T-cell (primary cell): ENCODE measurements at places on chromosomes 1 and 21. TPM values are rescaled to one million over a fixed set of nuclear protein-coding genes. Genes with fewer than 3 reads are reported as not detected.
A peak's percentile ranks its signal among the peaks of the same experiment; 100 is the strongest.

The ENAH gene
- total RNA-seq = not detected

The NRAS gene
- total RNA-seq = 29.7 TPM

The ANXA9 gene
- total RNA-seq = not detected

The WNT9A gene
- 0.66 TPM for total RNA-seq

The FAM72D gene
- not detected for total RNA-seq

The RXFP4 gene
- not detected for total RNA-seq

The LAX1 gene
- 26.8 TPM for total RNA-seq

The PTP4A2 gene
- 220 TPM for total RNA-seq

The IFNAR2 gene
- 72.9 TPM for total RNA-seq

The CLIC6 gene
- 0.98 TPM for total RNA-seq

The PRR9 gene
- total RNA-seq = not detected

The TMCO4 gene
- 22.3 TPM for total RNA-seq

The DMAP1 gene
- 63.9 TPM for total RNA-seq

The VANGL2 gene
- 0.16 TPM for total RNA-seq

The ACTL8 gene
- total RNA-seq = not detected

GRCh38 chr21:46160907-46161632 lies 5.7 kb upstream of the FTCD start:
- no peaks in the 10 kb centered on the region for H3K27me3 ChIP-seq
- no peak for DNase-seq
- H3K4me1 ChIP-seq = no peaks in the 10 kb centered on the region

DNA sequence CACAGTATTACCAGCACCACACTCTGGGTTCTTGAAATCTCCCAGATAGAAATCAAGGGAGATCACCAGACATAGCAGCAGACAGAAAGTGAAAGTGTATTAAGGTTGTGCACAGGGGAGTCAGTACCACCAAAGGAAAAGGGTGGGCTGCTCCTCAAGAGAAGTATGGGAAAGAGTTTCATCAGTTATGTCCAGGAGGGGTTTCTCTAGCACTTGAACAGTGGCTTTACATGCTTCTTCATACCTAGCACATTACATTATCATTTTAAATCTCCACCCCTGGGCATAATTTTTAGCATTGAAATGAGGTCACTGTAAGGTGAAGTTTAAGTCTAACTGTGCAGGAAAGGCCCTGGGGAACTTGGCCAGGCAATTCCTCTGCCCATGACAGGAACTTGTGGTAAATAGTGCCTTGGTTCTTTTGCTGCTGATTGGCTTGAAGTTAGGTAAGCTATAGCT lies 601.0 kb downstream of the NUF2 start:
- no peak overlapping the region for H3K4me3 ChIP-seq
- DNase-seq = no peak
- H3K27me3 ChIP-seq = no peaks in the 10 kb centered on the region
- no peaks in the 10 kb centered on the region for H3K4me1 ChIP-seq

DNA sequence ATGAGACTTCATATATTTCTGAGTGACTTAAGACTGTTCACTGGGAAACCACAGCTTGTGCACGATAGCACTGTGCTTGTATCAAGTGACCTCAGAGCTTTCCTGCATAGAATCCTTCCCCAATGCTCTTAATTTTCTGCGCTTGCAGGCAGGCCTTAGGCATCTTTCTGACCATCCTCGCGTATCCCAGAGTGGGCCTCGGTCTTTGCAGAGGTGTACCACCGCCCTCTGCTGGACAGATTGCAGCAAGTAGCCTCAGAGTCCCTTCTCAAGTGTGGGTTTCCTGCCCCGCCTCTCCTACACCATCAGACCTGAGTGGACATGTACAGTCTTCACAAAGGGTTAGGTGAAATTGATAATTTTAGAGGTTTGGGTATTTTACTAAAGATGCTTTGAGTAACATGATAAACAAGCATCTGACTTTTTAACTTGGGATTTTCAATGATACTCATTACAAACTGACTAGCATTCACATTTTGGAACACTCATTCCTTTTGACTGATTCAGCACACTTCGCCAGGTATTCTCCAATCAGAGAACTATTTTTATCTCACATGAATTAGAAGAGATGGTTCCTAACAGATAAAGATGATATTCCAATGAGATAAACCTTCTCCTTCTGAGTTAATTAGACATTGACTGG lies 246.5 kb upstream of the USP25 start:
- H3K4me1 ChIP-seq = peaks cover 4% of the 10 kb centered on the region
- H3K27ac ChIP-seq = no peak overlapping the region
- H3K36me3 ChIP-seq = no peaks in the 10 kb centered on the region
- H3K4me3 ChIP-seq = no peak overlapping the region
- peak; percentile 69 for DNase-seq

GRCh38 chr21:15250384-15250783 lies 185.6 kb upstream of the NRIP1 start:
- no peak overlapping the region for H3K27ac ChIP-seq
- no peaks in the 10 kb centered on the region for H3K4me1 ChIP-seq
- no peak for DNase-seq
- H3K36me3 ChIP-seq = no peaks in the 10 kb centered on the region
- H3K4me3 ChIP-seq = no peak overlapping the region

GRCh38 chr21:33157303-33157702 lies 72.4 kb upstream of the IFNAR2 start:
- H3K4me3 ChIP-seq = no peak overlapping the region
- no peaks in the 10 kb centered on the region for H3K27me3 ChIP-seq
- no peak overlapping the region for H3K27ac ChIP-seq
- H3K4me1 ChIP-seq = no peaks in the 10 kb centered on the region
- no peaks in the 10 kb centered on the region for H3K36me3 ChIP-seq

- H3K36me3 ChIP-seq = peaks cover 5% of the 10 kb centered on the region
- H3K27ac ChIP-seq = no peak overlapping the region
- no peaks in the 10 kb centered on the region for H3K27me3 ChIP-seq
- DNase-seq = no peak
- H3K4me3 ChIP-seq = no peak overlapping the region
Measured at GRCh38 chr1:43947874-43948437, 1.2 kb downstream of the IPO13 start.

DNA sequence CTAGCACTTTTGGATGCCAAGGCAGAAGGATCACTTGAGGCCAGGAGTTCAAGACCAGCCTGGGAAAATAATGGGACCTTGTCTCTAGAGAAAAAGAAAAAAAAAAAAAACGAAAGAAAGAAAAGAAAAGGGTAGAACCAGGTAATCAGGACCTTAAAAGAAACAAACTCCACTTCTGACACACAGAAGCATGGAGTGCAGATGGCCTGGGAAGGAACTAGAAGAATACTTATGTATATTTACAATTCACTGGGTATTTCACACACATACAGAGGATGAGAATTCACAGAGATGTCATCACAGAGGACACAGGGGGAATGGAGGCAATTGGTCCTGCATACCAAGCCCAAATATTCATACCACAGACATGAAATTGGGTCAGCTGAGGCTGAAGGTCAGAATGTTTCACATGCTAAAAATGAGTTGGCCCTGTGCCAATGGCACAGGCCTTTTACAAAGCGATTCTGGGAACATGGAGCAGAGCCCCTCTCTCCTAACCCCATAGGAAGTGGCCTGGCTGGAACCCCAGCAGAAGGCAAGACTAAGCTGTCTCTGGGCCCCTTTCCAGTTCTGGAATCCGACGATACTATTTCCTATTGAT lies 4.4 kb downstream of the B4GALT3 start:
- no peaks in the 10 kb centered on the region for H3K27me3 ChIP-seq
- H3K4me3 ChIP-seq = no peak overlapping the region
- peaks cover 71% of the 10 kb centered on the region for H3K36me3 ChIP-seq
- DNase-seq = no peak
- H3K4me1 ChIP-seq = peaks cover 33% of the 10 kb centered on the region

DNA sequence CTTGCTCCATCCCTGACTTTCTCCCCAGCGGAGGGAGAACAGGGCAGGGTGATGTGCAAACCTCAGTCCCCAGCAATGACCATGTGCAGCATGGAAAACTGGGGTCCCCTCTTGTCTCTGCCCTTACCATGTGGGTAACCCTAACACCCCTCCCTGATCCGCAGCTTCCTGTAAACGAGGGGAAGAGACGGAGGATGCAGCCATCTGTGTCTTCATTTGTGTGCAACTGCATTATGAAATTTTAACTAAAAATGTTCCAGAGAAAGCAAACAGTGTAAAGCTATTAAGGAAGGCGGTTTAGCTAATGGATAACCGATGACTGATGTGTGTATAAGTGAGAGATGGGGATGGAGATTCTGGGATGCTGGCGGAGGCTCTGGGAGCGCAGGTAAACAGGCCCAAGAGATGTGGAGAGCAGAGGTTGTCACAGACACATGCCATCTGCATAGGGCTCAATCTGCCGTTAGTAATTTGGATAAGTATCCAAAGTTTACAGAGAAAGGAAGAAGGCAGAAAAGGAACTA lies 206.6 kb downstream of the DSCAM start:
- DNase-seq = no peak
- H3K4me3 ChIP-seq = no peak overlapping the region
- no peaks in the 10 kb centered on the region for H3K36me3 ChIP-seq
- no peak overlapping the region for H3K27ac ChIP-seq
- no peaks in the 10 kb centered on the region for H3K4me1 ChIP-seq

DNA sequence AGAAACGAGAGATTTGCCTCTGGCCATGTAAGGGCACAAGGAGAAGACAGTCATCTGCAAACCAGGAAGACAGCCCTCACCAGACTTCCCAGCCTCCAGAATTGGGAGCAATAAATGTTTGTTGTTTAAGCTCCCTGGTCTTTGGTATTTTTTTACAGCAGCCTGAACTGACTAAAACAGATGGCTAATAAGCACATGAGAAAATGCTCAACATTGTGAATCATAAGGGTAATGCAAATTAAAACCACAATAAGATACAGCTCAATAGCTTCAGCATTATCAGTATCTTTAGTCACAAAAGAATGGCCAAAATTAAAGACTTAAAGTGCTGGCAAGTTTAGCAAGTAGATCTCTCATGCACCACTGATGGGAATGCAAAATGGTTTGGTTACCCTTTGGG lies 11.7 kb downstream of the UBE2G2 start:
- no peaks in the 10 kb centered on the region for H3K27me3 ChIP-seq
- no peak for DNase-seq
- no peaks in the 10 kb centered on the region for H3K4me1 ChIP-seq
- H3K4me3 ChIP-seq = no peak overlapping the region

DNA sequence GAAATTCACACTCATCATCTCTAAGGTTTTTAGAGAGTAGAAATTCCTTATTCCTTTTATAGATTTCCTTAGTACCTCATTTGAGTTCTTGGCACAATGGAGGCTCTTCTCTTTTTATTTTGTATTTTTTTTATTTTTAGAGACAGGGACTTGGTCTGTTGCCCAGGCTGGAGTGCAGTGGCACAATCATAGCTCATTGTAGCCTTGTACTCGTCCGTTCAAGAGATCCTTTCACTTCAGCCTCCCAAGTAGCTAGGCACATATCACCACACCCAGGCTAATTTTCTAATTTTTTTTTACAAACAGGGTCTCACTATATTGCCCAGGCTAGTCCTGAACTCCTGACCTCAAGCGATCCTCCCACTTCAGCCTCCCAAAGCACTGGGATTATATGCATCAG lies 29.6 kb downstream of the RGL1 start:
- H3K27ac ChIP-seq = no peak overlapping the region
- H3K4me3 ChIP-seq = no peak overlapping the region
- DNase-seq = no peak
- H3K36me3 ChIP-seq = no peaks in the 10 kb centered on the region

DNA sequence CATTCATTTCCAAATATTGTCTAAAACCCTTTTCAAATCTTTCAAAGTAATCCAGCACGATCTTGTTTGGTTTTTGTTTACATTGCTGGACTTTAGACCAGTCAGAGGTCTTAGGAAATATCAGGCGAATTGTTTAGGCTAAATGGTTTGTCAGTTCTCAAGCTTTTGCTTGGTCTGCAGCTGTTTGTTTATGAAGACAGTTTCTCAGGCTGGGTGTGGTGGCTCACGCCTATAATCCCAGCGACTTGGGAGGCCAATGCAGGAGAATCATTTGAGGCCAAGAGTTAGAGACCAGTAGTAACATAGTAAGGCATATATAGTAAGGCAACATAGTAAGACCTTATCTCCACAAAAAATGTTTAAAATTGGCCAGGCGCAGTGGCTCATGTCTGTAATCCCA lies 77.5 kb downstream of the DNTTIP2 start:
- no peak overlapping the region for H3K4me3 ChIP-seq
- H3K4me1 ChIP-seq = no peaks in the 10 kb centered on the region
- DNase-seq = no peak

GRCh38 chr1:225651376-225651871 lies 1.5 kb downstream of the ENAH start:
- DNase-seq = no peak
- H3K27ac ChIP-seq = no peak overlapping the region
- peaks cover 11% of the 10 kb centered on the region for H3K4me1 ChIP-seq
- H3K4me3 ChIP-seq = no peak overlapping the region

GRCh38 chr1:21325731-21326387 lies 35.6 kb upstream of the ECE1 start:
- no peak overlapping the region for H3K4me3 ChIP-seq
- no peaks in the 10 kb centered on the region for H3K27me3 ChIP-seq
- peak overlapping the region; percentile 63 for H3K27ac ChIP-seq
- H3K36me3 ChIP-seq = no peaks in the 10 kb centered on the region

- no peak for DNase-seq
- no peaks in the 10 kb centered on the region for H3K4me1 ChIP-seq
- H3K36me3 ChIP-seq = no peaks in the 10 kb centered on the region
- no peaks in the 10 kb centered on the region for H3K27me3 ChIP-seq
- H3K4me3 ChIP-seq = no peak overlapping the region
- H3K27ac ChIP-seq = no peak overlapping the region
Measured at GRCh38 chr21:20418353-20418752, 579.9 kb upstream of the NCAM2 start.

DNA sequence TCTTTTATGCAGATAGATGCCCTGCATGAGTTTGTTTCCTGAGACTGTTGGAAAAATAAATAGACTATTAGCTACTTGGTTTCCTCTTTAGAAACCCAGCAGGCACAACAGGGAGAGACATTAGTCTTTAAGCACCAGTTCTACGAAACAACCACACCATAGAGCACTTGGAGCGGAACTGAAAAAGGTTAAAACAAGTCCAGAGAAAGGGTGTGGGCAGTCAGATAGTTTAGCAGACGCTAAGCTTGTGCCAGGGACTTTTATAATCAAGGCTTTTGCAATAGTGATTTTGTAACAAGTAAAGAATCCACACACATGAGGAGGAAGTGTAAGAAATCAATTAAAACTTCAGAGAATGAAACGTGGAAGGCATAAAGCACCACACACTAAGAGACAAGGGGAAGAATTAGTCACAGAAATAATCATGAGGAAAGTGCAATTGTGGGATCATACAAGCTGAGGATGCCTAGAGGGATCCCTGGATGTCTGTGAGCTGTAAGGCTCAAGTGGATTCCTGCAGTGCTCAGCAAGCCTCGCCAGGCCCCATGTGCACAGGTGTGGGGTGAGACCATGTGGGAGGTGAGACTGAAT lies 37.8 kb upstream of the TLR5 start:
- H3K27ac ChIP-seq = no peak overlapping the region
- DNase-seq = no peak
- H3K36me3 ChIP-seq = no peaks in the 10 kb centered on the region
- H3K4me1 ChIP-seq = peaks cover 23% of the 10 kb centered on the region

DNA sequence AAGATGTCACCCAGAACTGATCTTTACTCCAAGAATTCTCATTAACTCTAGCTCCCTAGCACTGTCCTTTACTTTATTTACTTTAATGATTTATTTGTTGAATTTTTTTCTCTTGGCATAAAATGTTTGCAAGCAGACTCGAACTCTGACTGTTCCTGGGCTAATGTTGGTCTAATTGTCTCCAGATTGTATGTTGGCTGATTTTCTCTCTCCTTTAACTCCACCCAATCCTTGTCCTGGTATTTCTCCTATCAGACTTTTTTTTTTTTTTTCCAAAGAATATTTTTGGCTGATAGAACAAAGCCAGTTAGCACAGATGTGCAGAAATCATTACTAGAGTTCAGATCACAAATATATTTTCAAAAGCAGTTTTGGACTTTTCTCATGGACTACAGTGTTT lies 82.6 kb downstream of the ATF6 start:
- H3K27ac ChIP-seq = no peak overlapping the region
- H3K36me3 ChIP-seq = peaks cover 6% of the 10 kb centered on the region
- no peak for DNase-seq
- no peaks in the 10 kb centered on the region for H3K4me1 ChIP-seq
- H3K4me3 ChIP-seq = no peak overlapping the region
